ENCODE measurements at places on chromosomes 6 and 20. TPM values are rescaled to one million over a fixed set of nuclear protein-coding genes. Genes with fewer than 3 reads are reported as not detected.

DNA sequence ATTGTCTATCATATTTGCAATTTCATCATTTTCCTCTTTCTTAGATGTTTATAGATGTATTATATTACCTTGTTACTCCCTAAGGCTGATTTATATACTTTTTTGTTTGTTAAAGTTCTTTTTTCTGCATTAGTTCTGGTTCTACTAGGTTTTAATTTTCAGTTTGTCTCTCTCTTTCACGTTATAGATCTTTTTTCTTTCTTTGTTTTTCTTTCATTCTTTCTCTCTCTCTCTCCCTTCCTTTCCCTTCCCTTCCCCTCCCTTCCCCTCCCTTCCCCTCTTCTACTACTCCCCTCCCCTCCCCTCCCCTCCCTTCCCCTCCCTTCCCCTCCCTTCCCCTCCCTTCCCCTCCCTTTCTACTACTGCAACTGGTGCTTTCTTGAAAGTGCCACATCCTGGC is 345.3 kb downstream of the CENPW start:
- DNase-seq, result no peak

GRCh38 chr6:93604951-93605350 is 185.6 kb upstream of the EPHA7 start:
- DNase-seq, result no peak

- DNase-seq, result no peak
Measured at GRCh38 chr6:77450924-77451323, 12.4 kb downstream of the HTR1B start.

GRCh38 chr6:85077098-85077497 is 312.7 kb upstream of the TBX18 start:
- DNase-seq, result no peak

- no peak for DNase-seq
Measured at GRCh38 chr6:187210-187861, 105.0 kb upstream of the DUSP22 start.

- DNase-seq, result no peak
Measured at GRCh38 chr6:84575264-84575663, 189.1 kb downstream of the TBX18 start.

GRCh38 chr6:22904431-22904830 is 335.1 kb downstream of the HDGFL1 start:
- no peak for DNase-seq

DNA sequence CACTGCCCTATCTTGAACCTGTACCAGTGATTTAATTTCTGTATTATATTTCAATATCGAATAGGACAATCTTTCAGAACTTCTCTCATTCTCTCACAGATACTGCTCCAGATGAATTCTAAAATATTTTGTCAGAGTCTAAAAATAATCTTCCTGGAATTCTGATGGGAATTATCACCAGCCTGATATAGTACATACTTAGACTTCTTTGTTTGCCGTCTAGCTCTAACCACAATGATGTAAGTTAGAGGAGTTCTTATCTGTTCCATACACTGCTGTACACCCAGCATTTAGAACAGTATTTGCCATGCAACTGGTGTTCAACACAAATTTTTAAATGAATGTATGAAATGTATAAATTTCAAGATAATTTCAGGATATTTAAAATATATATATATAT is 1.3 kb upstream of the HUS1B start:
- DNase-seq, result no peak

- DNase-seq, result no peak
Measured at GRCh38 chr6:107621229-107621937, 131.5 kb downstream of the SOBP start.

DNA sequence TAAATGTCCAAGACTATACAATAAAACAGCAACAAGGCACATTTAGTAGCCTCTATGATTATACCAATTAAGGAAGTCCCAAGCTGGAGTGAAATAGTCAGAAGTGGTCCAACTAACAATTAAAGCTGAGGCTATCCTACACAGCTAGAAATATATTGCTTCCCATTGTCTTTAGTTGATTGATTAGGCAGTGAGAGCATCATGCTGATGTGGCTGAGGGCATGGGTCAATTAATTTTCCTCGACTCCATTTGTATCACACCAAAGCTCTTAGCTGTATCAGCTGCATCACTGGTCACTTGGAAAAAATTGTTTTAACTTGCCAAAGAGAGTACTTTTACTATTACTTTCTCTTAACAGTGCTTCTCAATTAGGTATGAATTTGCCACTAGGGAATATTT is 328.7 kb upstream of the NT5E start:
- no peak for DNase-seq

- no peak for DNase-seq
Measured at GRCh38 chr6:41736186-41736733, 852 bp upstream of the TFEB start.

DNA sequence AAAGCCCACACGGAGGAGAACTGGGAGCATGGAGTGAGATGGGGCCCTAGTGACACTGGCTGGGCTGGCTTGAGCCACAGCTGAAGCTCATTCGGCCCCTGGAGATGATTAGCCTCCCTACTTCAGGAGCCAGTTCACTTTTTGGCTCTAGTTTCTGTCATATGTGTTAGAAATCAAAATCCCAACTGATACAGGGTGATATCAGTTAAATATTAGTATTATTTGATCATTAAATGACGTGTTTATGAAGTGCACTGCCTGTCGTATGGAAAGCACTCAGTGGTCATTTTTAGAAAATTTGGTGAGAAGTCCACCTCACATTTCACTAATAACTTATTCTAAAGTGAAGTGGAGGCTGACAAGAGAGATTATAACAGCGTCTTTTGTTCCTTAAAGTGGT is 59.0 kb downstream of the TULP4 start:
- DNase-seq, result no peak

- no peak for DNase-seq
Measured at GRCh38 chr20:64055893-64056638, 6.6 kb upstream of the SOX18 start.

GRCh38 chr6:53280207-53280606 is 68.5 kb downstream of the ELOVL5 start:
- DNase-seq, result no peak

DNA sequence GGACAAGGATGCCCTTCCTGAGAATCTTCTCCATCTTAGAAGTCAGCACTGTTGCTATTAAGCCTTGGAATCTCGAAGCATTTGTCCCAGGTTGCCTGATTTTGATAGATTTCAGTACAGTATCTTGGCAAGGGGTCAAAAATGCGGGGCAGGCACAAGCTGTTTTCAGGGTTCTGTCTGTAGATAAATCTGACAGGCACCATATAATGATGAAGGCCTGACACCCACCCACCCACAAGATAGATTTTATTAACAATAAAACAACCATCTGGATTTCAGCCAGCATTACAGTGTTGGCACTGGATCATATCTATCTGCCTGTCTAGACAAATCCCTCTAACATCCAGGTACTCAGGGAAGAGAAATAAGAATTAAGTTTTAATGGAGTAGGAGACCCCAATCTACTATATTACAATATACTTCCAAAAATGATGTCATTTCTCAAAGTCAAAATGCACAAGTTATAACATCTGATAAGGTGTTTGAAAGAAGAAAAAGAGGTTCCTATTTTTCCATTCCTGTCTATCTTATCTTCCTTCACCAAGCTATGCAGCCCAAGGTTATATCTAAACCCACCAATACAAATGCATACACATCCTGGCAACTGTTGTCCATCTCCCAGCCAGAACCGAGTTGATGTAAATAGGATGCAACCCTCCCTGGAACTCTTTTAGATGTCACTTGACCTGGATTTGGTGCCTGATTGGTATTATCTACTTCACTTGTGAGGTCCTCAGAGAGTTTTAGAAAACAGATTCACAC is 10.7 kb downstream of the NEDD9 start:
- DNase-seq, result no peak

- no peak for DNase-seq
Measured at GRCh38 chr6:141199074-141199473, 933.7 kb upstream of the GJE1 start.

Gene SLC35F1
- total RNA-seq, result 10.0 TPM

Gene DYNLT2
- total RNA-seq, result 1.6 TPM

Gene UBE2V1
- total RNA-seq, result 185 TPM

Gene DCDC2
- 0.15 TPM for total RNA-seq

Gene SNRPB2
- 102 TPM for total RNA-seq

Gene SLC22A23
- total RNA-seq, result 38.4 TPM

Gene PGBD1
- 7.6 TPM for total RNA-seq

Gene SRMS
- total RNA-seq, result 0.29 TPM

Gene COL9A1
- total RNA-seq, result 14.4 TPM

Gene TXLNB
- 0.17 TPM for total RNA-seq

Gene DYNLT1
- total RNA-seq, result 119 TPM

Gene GCNT2
- 54.3 TPM for total RNA-seq

Gene F13A1
- 1.5 TPM for total RNA-seq
